ENCODE measurements at places on chromosomes 16 and 17. TPM values are rescaled to one million over a fixed set of nuclear protein-coding genes. Genes with fewer than 3 reads are reported as not detected.

- DNase-seq, result no peak
Measured at GRCh38 chr17:7137171-7137943, 22.7 kb upstream of the ASGR2 start.

DNA sequence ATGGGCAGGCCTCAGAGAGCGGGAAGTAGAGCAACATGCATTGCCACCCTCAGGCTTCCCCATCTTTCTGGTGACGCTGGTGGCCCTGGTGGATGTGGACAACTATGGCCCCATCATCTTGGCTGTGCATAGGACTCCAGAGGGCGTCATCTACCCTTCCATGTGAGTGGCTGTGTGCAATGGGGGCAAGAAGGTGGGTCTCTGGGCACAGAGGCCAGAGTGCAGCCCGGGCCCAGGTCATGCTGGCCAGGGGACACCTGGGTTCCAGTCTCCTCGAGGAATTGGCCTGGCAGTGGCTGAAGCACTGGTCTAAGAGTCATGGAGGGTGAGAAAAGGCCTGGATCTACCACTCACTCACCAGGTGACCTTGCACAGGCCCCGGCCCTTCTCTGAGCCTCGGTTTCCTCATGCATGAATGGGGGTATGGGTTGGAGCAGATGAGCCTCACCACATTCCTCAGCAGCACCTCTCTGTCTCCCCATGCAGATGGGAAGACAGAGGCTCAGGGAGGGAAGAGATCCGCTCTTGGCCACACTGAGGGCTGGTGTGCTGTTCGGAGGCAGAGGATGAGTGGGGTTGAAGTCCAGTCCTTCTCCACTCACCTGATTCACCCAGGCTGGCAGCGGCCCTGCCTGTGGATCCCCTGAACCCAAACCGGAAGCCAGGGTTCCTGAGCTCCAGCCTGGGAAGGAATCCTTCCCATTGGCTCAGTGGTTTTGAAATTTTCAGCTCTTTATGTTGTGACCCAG lies 7.2 kb upstream of the ADGRG3 start:
- DNase-seq, result no peak

GRCh38 chr17:6555331-6556120 lies 829 bp downstream of the PITPNM3 start:
- DNase-seq, result no peak

DNA sequence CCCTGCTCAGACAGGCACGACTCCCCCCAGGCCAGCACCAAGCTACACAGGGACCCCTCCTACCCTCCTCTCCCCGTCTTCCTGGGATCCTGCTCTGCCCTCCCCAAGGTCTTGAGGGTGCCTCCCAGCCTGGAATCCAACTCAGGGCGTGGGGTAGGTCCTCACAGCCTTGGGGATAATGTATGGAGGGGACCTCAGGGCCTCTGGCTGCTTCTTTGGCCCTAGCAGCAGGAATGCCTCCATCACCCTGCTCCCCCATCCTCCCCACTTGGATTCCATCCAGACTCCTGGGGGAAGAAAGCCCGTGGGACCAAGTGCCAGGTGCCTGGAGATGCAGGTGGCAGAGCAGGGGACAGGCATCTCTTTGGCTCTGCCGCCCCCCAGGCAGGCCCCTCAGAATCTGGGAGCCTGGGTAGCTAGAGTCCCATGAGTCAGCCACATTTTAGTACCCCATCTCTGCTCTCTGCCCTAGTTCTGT lies 10.7 kb upstream of the STAC2 start:
- DNase-seq, result no peak

Gene ZNF747
- 14.7 TPM for total RNA-seq

DNA sequence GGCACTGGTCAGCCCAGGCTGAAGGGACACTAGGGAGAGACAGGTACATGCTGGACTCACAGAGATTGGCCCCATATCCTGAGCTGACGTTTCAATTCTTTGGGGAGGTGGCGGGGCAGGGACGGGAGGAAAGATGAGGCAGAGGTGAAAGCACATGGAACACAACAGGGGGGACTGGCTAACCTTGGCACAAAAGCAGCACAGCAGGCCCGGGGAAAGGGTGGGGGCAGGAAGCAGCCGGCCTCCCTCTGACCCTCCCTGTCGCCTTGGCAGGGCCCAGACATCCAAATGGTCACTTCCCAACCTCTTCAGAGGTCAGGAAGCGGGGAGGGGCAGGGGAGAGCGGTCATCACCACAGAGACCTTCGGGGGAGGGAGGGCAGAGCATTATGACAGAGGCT lies 6.6 kb downstream of the VAT1 start:
- DNase-seq, result no peak

DNA sequence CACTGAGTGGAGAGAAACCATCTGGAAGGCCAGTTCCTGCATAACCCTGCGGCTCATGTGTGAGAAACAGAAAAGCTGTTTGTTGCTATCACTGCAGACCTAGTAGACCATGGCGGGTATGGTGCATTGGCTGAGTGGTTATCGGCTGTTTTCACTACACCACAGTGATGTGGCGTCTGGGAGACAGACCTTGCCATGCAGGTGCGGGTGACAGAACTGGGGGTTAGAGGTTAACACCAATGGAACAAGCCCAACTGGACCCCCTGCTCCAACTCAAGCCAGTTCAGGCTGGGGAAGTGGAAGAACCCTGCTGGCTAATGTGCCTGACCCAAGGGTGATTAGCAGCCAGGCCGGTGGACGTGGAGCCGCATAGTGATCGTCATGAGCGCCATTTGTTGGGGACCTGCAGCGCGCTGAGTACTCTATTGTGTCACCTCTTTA lies 91.9 kb downstream of the IRF8 start:
- DNase-seq, result no peak

DNA sequence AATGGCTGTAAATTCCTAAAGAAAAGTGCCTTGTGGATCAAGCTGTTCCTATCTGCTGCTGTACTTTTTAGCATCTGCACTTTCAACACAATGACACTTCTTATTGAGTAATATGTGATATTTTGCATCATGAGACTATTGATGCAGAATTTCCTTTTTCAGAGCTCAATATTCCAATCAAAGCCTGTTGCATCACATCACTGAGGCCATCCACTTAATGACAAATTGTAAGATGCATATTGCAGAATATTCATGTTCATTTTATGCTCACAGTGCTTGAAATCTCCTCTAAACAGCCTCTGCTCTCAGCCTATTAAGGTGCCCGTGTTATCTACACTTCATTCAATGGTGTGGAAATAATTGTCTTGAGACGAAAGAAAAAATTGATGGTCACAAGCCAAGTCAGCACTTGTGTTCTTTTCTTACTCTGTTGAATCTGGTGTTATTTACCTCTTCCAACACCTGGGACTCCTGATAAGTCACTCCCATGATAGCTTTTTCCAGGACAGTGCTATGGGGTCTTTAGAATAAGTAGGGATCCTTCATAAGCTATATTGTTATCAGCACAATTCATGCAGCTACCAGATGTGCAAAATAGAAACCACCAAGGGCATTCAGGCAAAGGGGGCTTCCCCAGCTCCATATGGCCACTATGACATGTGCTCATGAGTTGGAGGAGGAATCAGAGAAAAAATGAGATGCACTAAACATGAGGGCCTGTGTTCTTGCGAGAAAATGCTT lies 9.3 kb upstream of the SKAP1 start:
- DNase-seq, result no peak

- DNase-seq, result no peak
Measured at GRCh38 chr17:5941258-5941657, 128.9 kb upstream of the WSCD1 start.

Gene SULT1A2
- total RNA-seq, result 1.6 TPM

DNA sequence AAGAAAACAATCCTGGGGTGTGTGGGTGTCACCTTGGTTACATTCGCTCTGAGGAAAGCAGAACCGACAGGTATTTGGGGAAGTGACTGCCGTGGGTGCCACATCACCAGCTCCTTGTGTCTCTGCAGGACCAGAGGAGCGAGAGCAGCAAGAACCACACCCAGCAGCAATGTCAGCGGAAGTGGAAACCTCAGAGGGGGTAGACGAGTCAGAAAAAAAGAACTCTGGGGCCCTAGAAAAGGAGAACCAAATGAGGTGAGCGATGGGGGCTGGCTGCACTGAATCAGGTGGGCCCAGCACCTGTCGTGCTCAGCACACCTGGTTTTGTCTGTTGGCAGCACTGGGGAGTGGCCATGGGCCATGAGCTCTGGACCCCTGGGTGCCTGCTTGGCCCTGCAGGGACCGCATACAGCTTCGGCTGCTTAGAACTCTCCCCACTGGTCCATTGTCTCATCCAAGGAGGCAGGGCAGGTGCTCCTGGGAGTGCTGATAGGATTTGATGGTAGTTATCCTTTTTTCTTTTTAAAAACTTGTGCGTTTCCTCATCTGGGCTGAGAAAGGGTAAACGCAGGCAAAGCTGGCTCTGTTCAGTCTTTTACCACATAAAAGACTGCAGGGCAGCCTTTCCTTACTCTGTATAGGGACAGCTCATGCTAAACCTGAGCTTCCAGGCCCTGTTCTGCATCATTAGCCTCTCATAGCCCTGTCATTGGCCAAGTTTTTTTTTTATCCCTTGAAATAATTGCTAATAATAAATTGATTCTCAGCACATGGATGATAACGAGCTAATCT lies 29.4 kb downstream of the HMOX2 start:
- no peak for DNase-seq

DNA sequence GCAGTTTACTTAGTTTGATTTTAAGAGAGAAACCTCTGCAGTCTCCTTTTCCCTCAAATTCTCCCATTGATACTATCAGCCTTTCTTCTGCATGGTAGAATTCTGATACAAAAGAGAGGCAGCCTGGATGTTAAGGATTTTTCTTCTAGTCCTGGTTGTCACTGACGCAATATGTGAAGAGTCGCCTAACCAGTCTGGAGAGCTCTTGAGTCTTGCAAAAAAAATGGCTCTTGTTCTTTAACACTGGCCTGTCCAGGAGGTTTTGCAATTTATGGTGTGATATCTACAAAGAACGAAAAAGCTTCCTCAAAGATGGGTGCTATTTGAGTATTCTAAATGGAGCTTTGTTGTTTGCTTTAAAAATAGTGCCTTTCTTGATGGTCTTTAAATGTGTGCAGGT lies 28.9 kb downstream of the COX10 start:
- no peak for DNase-seq

- DNase-seq, result no peak
Measured at GRCh38 chr16:11976850-11977375, 379 bp downstream of the SNX29 start.

DNA sequence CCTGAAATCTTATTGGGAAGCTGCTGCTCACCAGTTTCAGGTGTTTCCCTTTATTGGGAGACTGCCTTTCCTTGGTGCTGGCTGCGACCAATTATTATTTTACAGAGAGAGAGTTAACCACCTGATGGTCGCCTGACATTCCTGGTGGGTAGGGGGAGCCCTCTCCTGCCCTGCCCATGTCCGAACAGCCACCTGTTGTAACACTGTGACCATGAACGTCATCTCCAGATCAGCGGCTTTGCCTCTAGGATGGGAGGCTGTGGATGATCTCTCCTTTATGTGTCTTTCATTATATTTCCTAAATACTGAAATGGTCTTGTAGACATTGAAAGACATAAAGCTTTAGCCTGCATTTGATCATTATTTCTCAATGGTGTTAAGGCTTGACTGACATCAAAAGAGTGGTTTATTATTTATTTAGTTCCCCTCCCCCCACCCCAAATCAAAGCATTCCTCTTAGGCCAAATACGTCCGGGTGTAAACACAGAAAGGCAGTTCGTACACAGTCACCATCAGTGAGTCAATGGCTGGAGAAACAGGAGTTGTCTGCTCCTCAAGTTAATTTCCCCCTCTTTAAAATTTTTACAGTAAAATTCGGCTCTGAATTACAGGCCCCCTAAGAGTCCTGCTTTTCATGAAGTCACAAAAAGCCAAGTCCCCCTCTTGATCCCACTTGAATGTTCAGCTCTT lies 57.8 kb upstream of the CACNG5 start:
- DNase-seq, result no peak

Gene CACNG5
- total RNA-seq, result not detected

Gene ACSM2A
- not detected for total RNA-seq

DNA sequence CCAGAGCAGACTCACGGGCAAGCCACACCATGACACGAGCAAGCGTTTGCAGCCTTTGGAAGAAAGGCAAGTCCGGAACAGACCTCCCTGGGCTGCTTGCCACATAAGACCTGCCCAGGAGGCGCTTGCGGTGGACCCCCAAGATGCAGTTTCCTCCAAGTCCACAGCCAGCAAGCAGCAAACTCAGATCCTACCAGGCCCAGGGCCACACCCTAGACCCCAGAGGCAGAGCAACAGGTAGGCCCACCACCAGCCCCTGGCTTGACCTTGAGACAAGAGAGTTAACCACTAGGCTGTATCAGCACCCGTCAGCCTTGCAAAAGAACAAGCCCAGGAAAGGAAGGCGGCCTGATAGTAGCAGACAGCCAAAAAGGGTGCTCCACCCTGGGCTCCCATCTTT lies 2.3 kb downstream of the FAAP100 start:
- DNase-seq, result no peak

DNA sequence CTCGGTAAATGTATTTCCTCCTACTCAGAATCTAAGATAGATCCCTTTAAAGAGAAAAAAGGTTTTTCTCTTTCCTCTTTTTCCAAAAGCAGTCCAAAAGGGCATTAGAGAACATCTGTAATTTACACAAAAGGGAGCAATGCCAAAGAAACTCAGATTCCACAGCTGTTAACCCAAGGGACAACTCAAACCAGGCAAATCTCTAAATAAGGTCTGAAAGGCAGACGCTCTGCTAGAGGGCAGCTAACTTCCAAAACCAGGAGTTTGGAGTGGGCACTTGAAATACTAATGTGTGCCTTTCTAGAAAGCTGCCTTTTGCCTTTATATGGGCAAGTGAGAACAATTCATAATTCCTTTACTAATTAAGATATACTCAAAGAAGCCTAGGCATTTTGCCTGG lies 435.7 kb downstream of the ZFHX3 start:
- no peak for DNase-seq

Gene SLC6A2
- total RNA-seq, result 0.64 TPM

DNA sequence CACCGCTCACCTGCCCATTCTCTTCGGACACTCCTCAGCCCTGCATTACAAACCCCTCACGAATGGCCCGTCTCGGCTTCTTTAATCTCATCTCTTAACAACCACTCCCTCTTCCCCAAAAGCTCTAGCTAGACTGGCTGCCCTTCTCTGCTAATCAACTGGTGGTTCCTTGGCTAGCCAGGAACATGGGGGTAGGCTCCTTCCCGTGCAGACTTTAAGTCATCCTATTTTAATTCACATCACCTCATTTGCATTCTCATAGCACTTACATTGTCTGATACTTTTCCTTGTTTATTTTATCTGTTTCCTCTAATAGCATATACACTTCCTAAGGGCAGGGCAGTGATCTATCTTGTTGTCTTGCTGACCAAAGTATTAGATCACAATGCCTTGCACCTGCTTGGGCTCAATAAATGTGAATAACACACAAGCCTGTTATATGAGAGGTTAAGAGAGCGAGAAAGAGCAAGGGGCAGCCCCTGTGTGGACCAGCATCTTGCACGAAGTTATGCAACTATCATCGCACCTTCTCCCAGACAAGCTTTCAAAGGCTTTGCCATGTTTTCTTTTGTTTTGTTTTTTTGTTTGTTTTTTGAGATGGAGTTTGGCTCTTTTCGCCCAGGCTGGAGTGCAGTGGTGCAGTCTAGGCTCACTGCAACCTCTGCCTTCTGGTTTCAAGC lies 9.8 kb downstream of the TP53 start:
- no peak for DNase-seq

GRCh38 chr17:7147772-7148171 lies 31.4 kb downstream of the ASGR1 start:
- DNase-seq, result no peak

- peak; percentile 33 for DNase-seq
Measured at GRCh38 chr16:1723450-1724147, 17.6 kb downstream of the MAPK8IP3 start.

GRCh38 chr16:84989749-84990620 lies 21.4 kb downstream of the ZDHHC7 start:
- DNase-seq, result no peak

Gene CTRB2
- total RNA-seq, result not detected

Measured in breast epithelium (tissue), 4 donors.